HS-27A (cell line): ENCODE measurements at places on chromosomes 1 and 21.
A peak's percentile ranks its signal among the peaks of the same experiment; 100 is the strongest.

- DNase-seq, result no peak
Measured at GRCh38 chr1:16138772-16139221, 17.1 kb downstream of the EPHA2 start.

- DNase-seq, result no peak
Measured at GRCh38 chr1:69294171-69294570, 273.6 kb upstream of the LRRC7 start.

DNA sequence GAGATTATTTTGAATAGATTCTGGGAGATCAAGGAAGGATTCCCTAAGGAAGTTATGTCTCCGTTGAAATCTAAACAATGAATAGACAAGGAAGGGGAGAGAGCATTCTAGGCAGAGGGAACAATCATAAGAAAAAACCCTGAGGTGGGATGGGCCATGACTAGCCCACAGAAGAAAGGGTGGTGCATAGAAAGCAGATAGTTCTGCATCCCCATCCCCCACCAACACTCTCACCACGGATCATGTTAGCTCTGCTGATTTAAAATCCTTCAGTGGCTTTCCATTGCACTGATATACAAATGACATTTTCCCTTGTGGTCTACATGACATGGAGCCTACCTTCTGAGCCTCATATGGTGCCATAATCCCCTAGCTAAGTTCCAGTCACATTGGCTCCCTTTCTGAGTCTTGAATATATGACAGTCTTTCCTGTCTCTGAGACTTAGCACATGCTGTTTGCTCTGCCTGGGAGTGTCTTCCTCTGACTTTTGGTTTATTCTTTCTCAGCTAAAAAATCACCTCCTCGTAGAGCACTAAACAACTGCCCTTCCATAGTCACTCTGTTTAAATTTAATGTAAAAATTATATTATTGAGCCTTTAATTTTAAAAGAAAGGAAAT lies 15.2 kb downstream of the SCMH1 start:
- DNase-seq, result no peak

- DNase-seq, result no peak
Measured at GRCh38 chr1:160271025-160271424, 8.7 kb upstream of the DCAF8 start.

- DNase-seq, result no peak
Measured at GRCh38 chr21:38721055-38721454, 84.7 kb upstream of the ETS2 start.

- no peak for DNase-seq
Measured at GRCh38 chr1:190478149-190479049, 735 bp upstream of the BRINP3 start.

DNA sequence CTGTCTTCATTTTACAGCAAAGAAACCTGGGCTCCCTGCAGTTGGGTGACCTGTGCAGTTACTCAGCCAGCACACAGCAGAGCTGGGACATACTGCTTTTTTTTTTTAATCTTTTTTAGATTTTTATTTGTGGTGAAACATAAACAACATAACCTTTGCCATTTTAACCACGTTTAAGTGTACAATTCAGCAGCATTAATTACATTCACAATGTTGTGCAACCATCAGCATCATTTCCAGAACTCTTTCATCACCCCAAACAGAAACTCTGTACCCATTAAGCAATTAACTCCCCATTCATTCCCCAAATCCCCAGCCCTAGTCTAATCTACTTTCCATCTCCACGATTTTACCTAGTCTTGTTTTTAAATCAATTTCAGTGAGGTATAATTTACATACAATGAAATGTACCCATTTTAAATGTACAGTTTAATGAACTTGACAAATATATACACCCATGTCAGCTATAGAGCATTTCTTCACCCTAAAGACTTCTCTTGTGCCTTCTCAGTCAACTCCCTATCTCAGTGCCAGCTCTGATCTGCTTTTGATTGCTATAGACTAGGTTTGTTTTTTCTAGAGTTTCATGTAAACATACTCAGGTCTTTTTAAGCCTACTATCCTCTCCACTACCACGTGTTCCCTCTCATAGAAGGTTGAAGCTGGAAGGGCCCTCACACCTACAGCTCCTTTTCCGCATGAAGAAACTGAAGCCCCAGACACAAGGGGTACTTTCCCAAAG lies 37.8 kb upstream of the C8B start:
- DNase-seq, result no peak

DNA sequence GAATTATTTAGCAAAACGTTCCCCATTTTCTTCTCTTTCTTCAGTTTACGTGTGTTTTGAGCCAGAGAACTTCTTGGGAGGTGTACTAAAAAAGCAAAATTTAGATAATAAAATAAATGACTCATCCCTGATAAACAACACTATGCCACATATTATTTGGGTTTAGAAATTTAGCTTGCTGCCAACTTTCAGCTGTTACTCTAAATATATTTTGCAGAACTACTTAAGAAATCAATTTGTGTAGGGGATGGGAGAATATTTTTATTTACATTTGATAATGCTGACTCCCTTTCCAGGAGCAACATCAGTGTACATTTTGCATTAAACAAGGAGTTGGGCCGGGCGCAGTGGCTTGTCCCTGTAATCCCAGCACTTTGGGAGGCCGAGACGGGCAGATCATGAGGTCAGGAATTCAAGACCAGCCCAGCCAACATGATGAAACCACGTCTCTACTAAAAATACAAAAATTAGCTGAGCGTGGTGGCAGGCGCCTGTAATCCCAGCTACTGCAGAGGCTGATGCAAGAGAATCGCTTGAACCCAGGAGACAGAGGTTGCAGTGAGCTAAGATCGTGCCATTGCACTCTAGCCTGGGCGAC lies 151.4 kb upstream of the ZRANB2 start:
- DNase-seq, result no peak

- no peak for DNase-seq
Measured at GRCh38 chr1:29655945-29656850, 419.9 kb downstream of the PTPRU start.

- DNase-seq, result no peak
Measured at GRCh38 chr1:226982451-226983177, 42.5 kb downstream of the COQ8A start.

- DNase-seq, result no peak
Measured at GRCh38 chr21:29025328-29025713, 853 bp downstream of the USP16 start.

- no peak for DNase-seq
Measured at GRCh38 chr21:16768096-16768495, 744.7 kb upstream of the CXADR start.

- no peak for DNase-seq
Measured at GRCh38 chr1:89172468-89173143, 3.2 kb downstream of the GBP7 start.

GRCh38 chr1:23562137-23562876 lies 3.0 kb upstream of the ID3 start:
- DNase-seq, result peak; percentile 96

- DNase-seq, result no peak
Measured at GRCh38 chr1:69710484-69711189, 142.9 kb downstream of the LRRC7 start.

- DNase-seq, result no peak
Measured at GRCh38 chr21:40990366-40990765, 143.4 kb upstream of the DSCAM start.

- DNase-seq, result no peak
Measured at GRCh38 chr1:185376288-185376687, 59.2 kb upstream of the IVNS1ABP start.

- DNase-seq, result no peak
Measured at GRCh38 chr1:6148497-6149241, 31.5 kb downstream of the CHD5 start.

- no peak for DNase-seq
Measured at GRCh38 chr1:81259625-81260411, 540.9 kb upstream of the ADGRL2 start.

DNA sequence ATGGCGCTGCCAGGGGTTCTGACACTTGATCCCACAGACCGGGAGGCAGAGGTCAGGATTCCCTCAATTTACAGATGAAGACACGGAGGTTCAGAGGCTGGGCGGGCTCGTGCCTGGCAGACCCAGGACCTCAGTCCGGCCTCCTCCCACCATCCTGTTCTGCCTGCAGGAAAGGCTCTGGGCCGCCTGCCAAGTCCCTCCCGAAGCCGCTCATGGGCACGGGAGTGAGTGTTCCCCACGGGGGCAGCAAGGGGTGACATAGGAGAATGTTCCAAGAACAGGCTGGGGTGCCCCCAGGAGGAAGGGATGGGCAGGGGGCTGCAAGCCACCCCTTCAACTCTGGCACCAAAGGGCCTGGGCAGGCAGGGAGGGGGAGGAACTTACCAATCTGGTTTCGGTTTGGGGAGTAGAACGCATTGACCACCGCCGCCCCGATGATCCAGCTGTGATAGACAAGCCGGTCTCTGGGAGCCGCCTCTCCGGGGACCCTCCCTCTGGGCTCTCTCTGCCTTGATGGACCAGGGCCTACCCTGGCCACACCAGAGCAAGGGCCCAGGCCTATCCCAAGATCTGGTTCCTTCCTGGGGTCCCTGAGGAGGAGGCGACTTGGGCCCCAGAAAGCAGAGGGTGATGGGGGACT lies 7.5 kb downstream of the PRXL2B start:
- no peak for DNase-seq

GRCh38 chr1:223720971-223721591 lies 8.7 kb downstream of the CAPN2 start:
- no peak for DNase-seq

DNA sequence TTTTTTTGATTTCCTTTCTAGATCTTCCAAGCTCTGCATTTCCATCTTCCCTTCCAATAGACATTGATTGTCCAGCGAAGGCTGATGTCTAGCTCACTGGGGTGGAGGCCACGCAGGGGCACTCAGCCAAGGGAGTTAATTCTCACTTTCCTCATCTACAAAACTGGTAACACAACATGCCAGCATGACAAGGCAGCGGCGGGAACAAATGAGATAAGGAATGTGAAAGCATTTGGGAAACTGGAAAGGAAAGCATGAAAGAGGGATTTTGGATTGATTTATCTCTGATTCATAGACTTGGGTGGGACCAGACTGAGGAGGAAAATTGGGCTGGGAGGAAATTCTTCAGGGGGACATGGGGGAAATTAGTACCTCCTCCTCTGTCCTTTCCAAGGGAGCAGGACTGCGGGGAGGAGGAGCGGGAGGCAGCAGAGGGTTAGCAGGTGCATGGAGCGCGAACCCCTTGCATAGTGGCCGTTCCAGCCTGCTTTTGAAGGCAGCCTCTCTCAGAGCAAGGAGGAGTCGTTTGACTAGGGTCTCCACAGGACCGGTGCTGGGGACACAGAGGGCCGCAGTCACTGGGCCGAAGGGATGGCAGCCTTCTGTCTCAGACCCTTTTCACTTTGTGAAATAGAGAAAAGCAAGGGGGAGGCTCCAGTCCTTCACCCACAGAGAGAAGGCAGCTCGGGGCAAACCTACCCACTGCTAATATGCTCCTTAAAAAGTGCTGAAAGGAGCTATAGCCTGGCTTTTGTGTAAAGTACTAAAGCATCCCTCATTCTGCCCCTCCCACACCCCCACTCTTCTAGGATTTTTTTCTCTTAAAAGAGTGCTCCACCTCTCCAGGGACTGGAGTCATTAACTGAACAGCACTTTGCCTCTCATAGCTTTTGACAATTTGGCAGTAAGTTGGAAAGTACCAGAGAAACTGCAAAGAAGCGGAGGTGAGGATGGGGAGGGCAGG lies 89.2 kb downstream of the PLXNA2 start:
- no peak for DNase-seq

DNA sequence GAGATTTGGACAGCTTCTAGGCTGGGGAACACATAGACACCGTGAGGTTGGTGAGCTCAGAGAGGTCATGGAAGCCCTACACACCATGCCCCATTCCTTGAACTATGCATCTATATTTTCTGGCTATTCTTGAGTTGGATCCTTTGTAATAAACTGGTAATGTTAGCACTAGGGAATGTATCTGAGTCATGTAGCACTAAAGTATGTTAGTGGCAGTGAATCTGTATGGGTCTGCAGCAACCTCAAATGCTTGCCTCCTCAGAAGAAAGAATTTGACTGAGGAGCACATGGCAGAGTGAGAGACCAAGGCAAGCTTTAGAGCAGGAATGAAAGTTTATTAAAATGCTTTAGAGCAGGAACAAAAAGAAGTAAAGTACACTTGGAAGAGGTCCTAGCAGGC lies 43.7 kb upstream of the LRRC7 start:
- no peak for DNase-seq

DNA sequence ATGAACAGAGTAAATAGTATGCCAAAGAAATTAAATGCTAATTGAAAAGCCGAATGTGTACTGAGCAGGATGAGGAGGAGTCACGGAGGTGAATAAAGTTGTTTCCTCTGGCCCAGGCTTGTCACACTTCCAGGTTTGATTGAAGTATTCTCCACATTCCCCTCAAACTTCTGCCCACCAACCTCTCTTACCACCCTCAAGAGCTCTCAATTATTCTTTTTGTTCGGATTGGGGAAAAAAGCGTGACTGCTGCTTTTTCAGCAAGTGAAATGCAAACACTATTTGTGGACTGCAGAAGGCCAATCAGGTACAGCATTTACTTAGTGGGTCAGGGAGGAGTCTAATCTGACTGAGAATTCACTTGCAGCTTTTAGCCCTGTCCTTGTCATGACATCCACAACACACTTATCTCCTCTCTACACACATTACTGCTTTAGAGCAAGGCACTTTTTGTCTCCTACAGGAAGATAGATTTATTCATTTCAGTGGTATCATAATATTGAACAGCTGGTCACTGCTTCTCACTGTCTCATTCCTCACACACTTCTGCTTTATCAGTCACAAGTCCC lies 375.6 kb upstream of the PRMT6 start:
- no peak for DNase-seq

DNA sequence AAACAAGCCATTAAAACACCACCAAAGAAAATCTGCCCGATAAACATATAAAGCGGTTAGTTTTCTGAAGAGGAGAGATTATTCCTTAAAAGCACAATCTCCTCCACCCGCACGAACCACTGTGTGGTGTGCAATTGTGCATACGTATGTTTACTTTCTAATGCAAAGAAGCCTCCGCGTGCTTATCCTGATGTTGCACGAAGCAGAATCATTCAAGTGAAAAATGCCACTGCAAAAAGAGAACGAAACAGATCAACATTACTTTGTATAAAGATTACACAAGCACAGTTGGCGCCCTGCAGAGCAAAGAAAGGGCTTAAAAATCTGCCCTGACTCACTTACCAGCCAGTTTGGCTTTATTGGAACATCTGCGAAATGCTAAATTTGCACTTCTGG lies 166.8 kb downstream of the ZNF281 start:
- DNase-seq, result no peak

GRCh38 chr1:54962612-54963395 lies 17.6 kb upstream of the TMEM61 start:
- DNase-seq, result no peak

- no peak for DNase-seq
Measured at GRCh38 chr1:156816561-156817328, at the start of gene SH2D2A. SH2D2A (minus strand) TSS chr1:156816848; CDS start chr1:156816708, 140 bp downstream.

- DNase-seq, result no peak
Measured at GRCh38 chr1:181562395-181562794, 79.1 kb downstream of the CACNA1E start.
